ENCODE measurements at places on chromosomes 2 and 18.

DNA sequence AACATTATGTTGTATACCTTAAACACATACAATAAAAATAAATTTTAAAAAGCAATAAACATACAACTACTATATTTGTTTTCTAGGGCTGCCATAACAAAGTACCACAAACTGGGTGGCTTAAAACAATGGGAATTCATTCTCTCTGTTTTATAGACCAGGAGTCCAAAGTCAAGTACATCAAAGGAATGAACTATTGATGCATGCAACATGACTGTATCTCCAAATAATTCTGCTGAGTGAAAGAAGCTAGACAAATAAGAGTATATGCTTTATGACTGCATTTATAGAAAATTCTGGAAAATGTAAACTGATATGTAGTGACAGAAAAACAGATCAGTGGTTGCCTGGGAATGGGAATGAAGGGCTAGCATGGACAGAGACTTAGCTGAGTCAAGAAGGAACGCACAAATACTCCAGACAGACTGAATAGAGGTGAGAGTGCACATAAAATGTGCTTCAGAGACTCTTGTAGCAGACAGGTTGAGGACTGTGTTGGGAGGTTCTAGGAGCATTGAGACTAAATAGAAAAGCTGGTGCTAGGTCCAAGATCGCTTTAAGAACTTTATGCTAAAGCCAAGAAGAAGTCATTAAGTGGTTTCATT lies 11.0 kb upstream of the PLA2R1 start:
- DNase-seq = no peak
- no peak overlapping the region for H3K4me3 ChIP-seq
- no peaks in the 10 kb centered on the region for H3K36me3 ChIP-seq
- no peaks in the 10 kb centered on the region for H3K4me1 ChIP-seq

DNA sequence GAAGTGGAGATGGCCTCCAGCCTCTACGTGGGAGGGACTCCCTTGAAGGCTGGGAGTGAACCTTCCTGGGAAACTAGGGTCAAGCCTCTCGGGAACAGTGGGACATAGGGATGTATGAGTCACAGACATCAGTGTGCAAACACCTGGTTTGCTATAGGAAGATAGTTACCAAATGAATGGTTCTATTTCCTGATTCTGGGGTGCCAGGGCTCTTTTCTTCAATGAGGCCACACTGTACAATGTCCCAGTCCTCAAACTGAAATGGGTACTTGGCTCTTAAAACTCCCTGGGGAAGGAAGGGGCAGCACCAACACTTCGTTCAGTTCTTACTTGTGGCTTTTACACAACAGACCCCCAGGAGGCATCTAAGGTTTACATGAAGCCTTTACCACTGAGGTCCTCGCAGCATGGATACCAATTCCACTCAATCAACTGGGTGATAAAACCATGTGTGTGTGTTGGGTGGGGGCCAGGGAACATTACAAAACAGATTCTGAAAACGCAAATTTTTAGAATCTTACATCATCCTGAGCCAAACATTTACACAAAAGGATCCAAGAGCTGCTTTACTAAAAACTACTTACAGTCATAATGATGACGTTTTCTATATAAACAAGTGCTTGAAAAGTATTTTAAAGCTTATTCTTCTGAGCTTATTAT lies 10.4 kb downstream of the ERFE start:
- no peak for DNase-seq
- no peaks in the 10 kb centered on the region for H3K4me1 ChIP-seq
- H3K27ac ChIP-seq = no peak overlapping the region
- no peak overlapping the region for H3K4me3 ChIP-seq
- H3K27me3 ChIP-seq = peaks cover 10% of the 10 kb centered on the region
- H3K36me3 ChIP-seq = peaks cover 21% of the 10 kb centered on the region

DNA sequence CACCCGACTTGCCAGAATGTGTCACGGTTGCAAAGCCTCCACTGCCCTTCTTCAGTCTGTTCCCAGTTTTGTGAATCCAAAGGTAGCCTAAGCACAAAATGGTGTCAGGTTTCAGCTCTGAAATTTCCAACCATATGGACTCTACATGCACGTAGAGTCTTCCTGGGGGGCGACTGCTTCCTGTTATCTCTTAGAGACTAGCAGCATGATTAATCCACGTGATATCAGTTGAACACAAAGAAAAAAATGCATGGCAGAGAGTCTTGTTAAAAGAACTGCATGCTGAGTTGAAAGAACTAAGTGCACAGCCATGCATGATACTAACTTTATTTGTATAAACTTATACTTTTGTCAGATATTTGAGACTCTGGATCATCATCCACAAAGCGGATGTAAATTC lies 404.4 kb downstream of the SOCS6 start:
- no peak overlapping the region for H3K27ac ChIP-seq
- no peaks in the 10 kb centered on the region for H3K4me1 ChIP-seq
- H3K27me3 ChIP-seq = no peaks in the 10 kb centered on the region
- DNase-seq = no peak
- no peaks in the 10 kb centered on the region for H3K36me3 ChIP-seq

DNA sequence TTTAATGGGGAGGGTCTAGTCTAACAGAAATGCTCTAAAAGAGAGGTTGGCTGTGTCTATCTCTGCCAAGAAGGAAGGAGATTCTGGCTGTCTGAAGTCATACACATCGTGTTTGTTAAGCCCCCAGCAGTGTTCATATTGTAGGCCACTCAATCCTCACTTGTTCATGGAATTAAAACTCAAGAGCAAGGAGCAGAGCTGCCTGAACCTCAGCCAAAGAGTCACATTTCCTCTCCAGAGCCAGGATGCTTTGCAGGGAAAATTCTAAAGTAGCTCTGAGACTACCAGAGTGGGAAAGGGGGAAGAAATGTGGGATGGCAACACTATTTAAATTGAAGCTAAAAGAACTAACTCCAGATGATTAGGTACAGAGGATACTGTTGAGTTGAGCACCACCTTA lies 190.7 kb upstream of the CXCR4 start:
- no peak for DNase-seq
- peaks cover 6% of the 10 kb centered on the region for H3K36me3 ChIP-seq
- H3K4me3 ChIP-seq = no peak overlapping the region
- H3K27ac ChIP-seq = no peak overlapping the region
- H3K4me1 ChIP-seq = peaks cover 33% of the 10 kb centered on the region

- DNase-seq = no peak
- no peaks in the 10 kb centered on the region for H3K36me3 ChIP-seq
- H3K4me3 ChIP-seq = no peak overlapping the region
- no peak overlapping the region for H3K27ac ChIP-seq
- H3K4me1 ChIP-seq = no peaks in the 10 kb centered on the region
Measured at GRCh38 chr2:21033237-21034155, 10.4 kb downstream of the APOB start.

DNA sequence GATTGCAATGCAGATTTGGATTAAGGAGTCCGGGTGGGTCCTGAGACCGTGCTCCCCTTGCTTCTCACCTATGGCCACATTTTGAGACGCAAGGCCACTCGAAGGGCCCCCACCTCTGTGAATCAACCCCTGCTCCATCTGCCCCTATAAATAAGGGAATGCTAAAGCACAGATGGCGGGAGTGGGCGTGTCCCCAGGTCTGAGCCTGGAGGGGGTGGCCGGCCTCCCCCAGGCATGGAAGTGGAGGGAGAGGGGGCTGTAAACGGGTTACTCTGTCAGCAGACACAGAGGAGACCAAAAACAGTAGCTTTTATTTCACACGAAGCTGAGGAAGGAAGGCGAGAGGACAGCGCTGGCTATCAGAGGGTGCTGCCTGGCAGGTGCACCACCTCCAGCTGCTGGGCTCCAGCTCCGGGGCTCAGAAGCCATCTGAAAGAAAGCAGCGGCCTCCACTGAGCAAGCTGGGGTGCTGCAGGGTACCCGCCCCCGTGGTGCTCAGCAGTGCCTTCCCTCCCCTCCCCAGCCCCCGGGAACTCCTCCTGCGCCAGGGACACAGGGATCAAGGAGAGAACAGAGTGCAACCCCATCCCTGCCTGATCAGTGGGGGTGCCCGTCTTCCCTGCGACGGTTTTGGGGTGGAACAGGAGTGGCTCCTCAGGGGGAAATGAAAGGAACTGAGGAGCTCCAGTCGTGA lies 56.7 kb upstream of the RAB6C start:
- no peak overlapping the region for H3K4me3 ChIP-seq
- H3K27me3 ChIP-seq = peaks cover 46% of the 10 kb centered on the region
- DNase-seq = no peak
- H3K27ac ChIP-seq = no peak overlapping the region
- H3K36me3 ChIP-seq = peaks cover 1% of the 10 kb centered on the region
- H3K4me1 ChIP-seq = peaks cover 2% of the 10 kb centered on the region

DNA sequence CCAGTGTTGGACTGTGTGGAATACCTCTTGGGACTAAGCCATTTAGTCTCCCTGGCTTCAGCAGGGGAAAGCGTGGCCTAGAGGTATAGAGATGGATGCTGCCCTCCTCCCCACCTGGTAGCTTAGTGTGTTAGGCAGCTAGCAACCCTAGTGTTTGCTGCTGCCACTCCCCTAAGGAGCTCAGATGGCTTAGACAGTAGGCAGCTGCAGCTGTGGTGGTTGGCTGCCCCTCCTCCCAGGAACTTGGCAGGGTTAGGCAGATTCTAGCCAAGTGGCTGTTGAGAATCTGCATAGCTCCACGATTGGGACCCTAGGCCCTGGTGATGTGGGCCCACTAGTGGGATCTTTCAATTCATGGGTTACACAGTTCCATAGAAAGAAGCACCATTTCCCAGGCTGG lies 550.4 kb upstream of the CHAC2 start:
- no peaks in the 10 kb centered on the region for H3K27me3 ChIP-seq
- no peak for DNase-seq
- H3K4me1 ChIP-seq = no peaks in the 10 kb centered on the region
- no peaks in the 10 kb centered on the region for H3K36me3 ChIP-seq

DNA sequence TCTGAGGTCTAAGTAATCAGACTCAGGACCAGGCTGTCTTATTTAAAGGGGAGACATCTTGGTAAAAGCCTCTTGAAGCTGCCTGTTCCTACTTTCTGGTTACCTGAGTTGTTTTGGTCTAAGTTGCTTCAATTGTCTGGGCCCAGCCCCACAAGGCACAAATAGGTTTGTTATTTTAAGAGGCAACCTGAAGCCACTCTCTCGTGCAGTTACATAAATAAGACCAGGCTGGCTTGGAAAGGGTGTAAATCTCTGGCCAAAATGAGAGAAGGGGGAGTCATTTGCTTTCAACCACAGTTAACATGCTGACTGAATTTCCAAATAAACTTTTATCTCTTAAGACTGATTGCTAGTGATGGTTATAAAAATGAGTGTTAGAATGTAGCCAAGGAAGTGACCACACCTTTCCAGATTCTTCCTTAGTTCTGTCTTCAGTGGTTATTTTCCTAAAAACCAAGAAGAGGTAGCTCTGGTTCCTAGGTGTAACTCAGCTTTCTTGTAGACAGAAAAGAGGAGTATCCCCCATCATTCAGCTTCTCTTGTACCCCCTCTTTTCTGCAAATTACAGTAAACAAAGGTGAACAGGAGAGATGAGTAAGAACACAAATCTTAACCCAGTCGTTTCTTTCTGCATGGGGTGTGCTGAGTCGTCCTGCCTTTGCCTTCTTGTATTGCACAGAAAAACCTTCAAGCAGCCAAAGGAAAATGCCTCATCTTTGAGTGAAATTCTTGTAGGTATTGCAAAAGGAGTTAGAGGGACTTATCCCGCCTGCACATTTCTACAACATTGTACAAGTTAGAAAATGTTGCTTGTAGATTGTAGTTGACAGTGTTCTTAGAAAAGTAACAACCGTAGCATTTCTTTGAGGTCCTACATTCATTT lies 161.5 kb upstream of the NT5C1B start:
- H3K4me3 ChIP-seq = no peak overlapping the region
- H3K27ac ChIP-seq = no peak overlapping the region
- H3K4me1 ChIP-seq = no peaks in the 10 kb centered on the region
- no peaks in the 10 kb centered on the region for H3K36me3 ChIP-seq

DNA sequence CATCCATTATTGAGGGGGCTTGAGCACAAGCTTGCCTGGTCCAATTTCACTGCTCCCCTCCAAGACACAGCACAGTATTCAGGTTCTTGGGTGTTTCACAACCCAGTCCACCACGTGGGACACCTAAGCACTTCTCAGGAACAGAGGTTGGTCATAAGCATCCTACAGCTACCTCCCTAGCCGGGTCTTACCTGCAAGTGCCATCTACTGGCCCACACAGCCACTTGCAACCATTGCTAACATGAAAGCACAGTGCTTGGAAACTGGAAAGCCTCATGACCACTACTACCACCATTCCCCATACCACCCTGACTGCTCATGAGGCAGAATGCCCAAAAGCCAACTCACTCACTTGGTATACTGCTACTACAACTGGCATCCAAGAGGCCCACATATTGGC lies 105.7 kb upstream of the RPRM start:
- no peaks in the 10 kb centered on the region for H3K4me1 ChIP-seq
- no peak for DNase-seq
- no peaks in the 10 kb centered on the region for H3K36me3 ChIP-seq
- no peaks in the 10 kb centered on the region for H3K27me3 ChIP-seq
- no peak overlapping the region for H3K4me3 ChIP-seq

DNA sequence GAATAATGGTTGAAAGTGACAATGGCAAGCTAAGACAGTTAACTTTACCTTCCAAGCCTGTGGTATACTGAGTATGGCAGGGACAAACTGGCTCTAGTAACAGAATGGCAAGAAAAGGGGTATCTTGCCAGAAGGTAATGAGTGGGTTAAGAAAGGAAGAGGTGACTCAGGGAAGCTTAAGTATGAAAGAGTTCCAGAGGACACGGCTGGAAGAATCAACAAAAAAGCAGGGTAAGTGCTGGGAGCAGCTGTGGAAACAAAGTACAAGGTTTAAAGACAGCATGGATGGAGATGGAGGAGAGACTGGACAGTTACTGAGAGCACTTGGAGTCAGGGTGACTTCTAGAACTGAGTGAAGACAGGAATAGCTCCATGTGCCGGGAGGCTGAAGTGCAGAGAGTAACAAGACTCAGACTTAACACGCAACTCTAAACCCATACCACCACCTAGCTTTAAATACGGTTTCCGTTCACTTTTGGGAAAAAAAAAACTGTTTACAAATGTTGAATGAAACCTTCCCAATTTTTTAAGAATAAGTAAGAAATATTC lies 69.0 kb downstream of the REV1 start:
- peaks cover 25% of the 10 kb centered on the region for H3K36me3 ChIP-seq
- H3K27ac ChIP-seq = no peak overlapping the region
- H3K4me3 ChIP-seq = no peak overlapping the region
- no peaks in the 10 kb centered on the region for H3K4me1 ChIP-seq
- no peak for DNase-seq
- H3K27me3 ChIP-seq = no peaks in the 10 kb centered on the region

GRCh38 chr2:208556983-208557484 lies 150.4 kb downstream of the PTH2R start:
- H3K36me3 ChIP-seq = no peaks in the 10 kb centered on the region
- H3K4me3 ChIP-seq = no peak overlapping the region
- H3K27ac ChIP-seq = no peak overlapping the region
- DNase-seq = no peak

DNA sequence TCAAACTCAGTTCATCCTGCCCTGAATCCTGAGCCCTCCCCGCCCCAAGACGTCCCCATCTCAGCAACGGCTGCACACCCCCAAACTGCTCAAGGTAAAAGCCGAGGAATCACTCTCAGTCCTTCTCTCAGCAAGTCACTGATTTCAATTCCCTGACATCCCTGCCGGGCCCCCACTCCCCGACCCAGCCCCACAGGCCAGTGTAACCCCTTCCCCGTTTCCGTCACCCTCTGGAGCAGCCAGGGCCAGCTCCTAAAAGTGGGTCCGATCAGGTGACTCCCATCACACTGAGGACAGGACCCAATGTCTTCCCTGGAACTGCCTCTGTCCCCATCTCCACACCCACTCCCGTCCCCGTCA lies 20.5 kb downstream of the SNORC start:
- no peaks in the 10 kb centered on the region for H3K27me3 ChIP-seq
- DNase-seq = no peak
- no peak overlapping the region for H3K27ac ChIP-seq
- H3K4me1 ChIP-seq = no peaks in the 10 kb centered on the region
- no peaks in the 10 kb centered on the region for H3K36me3 ChIP-seq
